ENCODE measurements at places on chromosomes 5 and 9.

GRCh38 chr5:76289692-76290091 lies 113.4 kb upstream of the IQGAP2 start:
- DNase-seq, result no peak

DNA sequence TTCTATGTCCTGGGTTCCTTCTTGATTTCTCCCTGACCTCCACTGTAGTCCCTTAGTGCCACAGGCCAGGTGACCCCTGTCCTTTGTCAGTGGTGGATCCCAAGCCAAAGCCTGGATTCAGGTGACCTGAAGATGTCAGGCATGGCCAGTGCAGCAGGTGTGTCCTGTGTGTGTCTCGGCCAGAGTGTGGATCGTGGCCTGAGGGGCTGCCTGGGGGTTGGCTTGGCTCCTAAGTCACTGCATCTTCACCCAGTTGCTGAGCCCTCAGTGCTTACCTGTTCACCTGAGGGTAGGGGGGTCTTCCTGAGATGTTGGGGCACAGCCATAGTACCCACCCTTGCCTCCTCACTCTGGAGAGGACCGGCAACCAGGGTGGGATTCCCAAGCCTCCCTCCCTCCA lies 61.8 kb upstream of the PITX1 start:
- DNase-seq, result no peak

- DNase-seq, result no peak
Observed at GRCh38 chr5:93807846-93808245, 66.4 kb upstream of the POU5F2 start.

GRCh38 chr9:95386843-95387242 lies 69.3 kb upstream of the FANCC start:
- no peak for DNase-seq

- DNase-seq, result peak; percentile 16
Observed at GRCh38 chr9:114953959-114954358, 23.6 kb upstream of the TNFSF8 start.

DNA sequence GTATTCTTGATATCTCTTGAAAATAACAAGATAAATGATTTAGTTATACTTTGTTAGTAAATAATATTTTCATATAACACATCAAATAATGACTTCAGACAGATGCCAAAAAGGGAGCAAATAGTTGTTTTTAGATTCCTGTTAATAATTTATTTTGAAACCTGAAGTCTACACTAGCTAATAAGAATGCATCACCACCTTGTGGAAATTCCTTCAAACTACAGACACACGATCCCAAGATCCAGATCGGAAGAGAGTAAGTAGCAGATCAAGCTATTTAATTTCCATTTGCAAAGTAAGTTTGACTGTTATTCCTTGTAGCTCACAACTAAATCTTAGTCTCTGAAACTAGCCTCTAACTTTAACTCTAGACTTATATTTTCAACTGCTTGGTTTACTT lies 35.5 kb upstream of the ISL1 start:
- DNase-seq, result peak; percentile 15

GRCh38 chr9:87275047-87275725 lies 222.5 kb upstream of the DAPK1 start:
- no peak for DNase-seq

- no peak for DNase-seq
Observed at GRCh38 chr9:124137009-124137943, 120.5 kb upstream of the NEK6 start.

DNA sequence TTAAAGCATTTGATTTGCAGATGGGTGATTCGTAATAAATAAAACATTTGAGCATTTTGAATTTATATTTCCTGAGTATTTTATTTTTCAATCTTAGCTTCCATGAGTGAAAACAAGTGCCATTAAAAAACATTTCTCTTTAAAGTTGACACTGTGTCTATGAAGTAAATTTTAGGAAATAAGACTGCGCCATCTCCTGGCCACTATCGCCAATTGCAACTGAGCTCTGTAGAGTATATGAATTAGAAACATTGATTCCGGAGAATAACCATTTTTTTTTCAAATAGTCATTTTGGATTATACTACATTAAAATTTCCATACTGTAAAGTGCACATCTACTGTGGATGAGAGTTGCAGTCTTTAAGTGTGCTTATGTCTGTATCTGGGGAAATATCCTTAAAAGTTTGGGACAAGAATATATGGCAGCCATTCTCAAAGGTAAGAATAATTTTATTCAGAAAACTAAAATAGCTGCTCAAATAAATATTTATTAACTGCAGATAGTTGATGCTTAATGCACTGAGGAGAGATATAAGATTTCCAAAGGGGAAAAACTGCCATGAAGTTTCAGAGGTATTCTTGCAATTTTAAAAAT lies 5.9 kb downstream of the DMRTA1 start:
- peak; percentile 74 for DNase-seq

DNA sequence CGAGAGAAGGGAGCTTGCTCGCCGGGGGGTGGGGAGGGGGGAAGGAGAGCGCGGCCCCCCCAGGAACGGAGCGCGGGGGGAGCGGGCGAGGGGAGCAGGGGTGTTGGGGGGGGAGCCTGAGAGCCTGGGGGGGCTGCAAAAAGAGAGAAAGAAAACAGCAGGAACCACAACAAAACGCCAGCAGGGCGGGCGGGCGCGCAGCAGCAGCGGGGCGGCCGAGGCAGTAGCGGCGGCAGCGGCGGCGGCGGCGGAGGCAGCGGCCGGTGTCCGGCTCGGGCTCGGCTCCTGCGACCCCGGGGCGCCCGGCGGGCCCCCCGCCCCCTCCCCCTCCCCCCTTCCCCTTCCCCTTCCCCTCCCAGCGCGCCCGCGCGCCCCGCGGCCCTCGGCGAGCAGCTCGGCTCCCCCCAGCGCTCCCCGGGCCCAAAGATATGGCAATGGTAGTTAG lies 1.6 kb downstream of the NR2F1 start:
- no peak for DNase-seq

DNA sequence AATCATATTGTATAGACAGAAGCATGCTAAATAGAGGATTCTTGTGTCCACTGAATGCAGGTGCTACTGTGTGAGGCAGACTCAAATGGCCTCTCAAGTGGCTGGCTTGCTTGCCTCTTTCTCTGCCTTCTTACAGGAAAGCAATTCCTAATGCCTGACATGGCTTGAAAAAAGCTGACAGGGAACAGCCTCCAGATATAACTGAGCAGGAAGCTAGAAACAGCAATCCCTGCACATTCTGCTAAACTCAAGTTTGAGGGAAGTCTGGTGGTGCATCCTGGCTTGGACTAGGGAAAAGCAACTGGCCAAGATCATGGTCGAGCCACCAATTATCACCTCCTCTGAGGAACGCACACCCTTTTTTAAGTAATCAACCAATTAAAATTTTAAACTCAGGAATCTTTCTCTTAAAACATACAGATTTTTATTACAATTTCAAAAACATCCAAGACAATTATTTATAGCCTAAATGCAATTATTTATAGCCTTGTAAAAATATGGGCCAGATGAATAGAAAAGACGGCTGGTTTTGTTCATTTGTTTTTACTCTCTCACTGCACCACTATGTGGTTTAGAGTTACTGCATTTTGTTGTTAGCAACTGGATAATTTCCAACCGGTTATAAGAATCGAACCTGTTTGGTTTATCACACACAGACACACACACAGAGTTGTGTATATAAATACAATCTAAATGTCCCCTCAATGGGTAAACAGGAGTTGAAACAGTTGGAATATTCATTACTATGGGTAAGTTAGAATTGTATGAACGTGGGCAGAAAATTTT lies 290.9 kb upstream of the ANKRD55 start:
- no peak for DNase-seq

DNA sequence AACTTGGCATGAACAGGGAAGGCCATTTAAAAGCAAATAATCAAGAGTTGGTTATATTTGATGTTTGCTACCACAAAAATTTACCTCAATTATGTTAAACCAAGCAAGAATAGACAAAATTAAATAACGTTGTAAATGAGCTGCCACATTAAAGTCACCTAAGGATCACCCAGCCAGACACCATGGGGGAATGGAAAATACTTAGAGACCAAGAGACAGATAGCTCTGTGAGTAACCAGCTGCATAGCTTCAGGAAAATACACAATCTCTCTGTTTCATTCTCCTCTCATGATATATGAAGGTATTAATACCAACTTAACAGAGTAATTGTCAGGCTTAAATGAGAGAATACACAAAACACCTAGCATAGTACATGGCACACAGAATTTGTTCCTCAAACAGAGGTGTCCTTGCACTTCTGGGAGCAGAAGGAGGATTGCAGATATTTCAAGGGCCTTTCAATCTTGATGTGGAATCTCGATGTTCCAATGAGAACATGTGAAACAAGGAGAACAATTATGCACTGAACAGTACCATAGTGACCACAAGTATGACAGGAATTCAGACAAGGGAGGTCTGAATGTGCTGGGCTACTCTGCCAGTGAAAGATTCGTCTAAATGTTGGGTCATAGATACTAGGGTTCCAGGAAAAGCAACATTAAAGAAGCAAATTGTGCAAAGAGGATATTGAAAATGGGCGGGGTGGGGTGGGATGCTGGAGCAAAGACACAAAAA lies 18.6 kb downstream of the JAKMIP2 start:
- DNase-seq, result no peak

- no peak for DNase-seq
Observed at GRCh38 chr9:129428864-129429577, 191.9 kb downstream of the C9orf50 start.
